ENCODE measurements at places on chromosomes 12 and 14.

DNA sequence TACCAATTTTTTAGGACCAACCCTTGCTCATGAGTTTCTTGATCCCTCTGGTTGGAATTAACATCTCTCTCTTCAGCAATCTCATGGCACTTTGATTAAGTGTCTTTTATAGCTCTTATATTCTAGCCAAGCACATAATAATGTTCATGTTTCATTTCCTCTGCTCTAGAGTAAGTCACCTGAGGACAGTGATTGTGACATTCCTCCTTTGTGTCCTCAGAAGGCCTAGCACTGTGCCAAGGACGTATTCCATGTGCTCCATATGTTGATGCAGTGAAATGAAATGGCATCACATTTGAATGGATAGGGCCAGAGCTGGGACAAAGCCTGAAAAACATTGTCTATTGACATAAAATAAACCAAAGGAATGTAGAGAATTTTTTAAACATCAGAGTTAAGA, 322.8 kb upstream of the PRICKLE1 start:
- DNase-seq = no peak

- no peak for DNase-seq
Measured at GRCh38 chr12:52256584-52256935, 17.9 kb upstream of the KRT86 start.

DNA sequence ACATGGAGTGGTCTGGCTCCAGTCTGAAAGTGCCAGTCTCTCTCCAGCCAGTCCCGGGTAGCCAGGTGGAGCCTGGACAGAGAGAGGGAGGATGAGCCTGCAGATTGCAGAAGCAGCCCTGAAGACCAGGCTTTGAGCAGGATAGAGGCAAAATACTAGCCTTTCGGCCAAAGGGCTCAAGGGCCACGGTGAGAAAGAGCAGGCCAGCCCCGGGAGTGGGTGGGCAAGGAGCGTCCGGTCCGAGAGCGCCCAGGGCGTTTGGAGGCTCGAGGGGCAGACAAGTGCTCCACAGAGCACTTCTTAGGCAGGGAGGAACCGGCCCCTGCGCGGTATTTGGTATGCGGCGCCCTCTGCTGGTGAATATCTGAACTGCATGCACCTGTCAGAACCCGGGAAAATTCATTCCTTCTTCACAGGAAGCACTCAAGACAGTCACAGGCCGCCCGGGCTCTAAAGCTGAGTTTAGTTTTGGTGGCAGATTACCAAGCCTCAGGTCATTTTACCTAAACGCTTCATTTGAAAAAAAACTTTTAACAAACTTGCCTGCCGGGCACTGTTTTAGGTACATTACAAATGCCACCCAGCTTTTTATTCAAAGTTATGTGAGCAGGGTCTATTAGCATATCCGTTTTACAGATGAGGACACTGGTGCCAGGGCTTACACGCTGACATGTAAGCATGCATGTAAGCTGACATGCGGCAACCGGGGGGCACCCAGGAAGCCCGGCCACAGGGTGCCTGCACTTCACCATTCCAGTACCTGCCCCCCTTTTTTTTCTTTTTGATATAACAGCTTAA, 21.0 kb upstream of the PSMC1 start:
- DNase-seq = peak; percentile 34

DNA sequence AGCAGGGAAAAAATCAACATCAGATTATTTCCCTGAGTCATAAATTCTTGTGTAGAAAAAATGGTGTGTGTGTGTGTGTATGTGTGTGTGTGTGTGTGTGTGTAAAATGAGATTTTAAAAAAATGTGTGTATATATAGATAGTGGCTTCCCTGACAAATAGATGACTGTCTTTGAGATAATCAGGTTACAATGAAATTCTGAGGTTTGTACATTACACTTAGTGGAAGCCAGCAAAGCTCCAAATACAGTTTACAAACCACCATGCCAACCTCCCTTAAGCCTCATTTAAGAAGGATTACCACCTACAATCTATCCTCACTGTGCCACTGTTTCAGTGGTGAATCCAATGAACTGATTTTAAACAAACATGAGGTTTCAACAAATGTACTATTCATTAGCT, 93.8 kb downstream of the MED13L start:
- no peak for DNase-seq

GRCh38 chr14:100375266-100375962, 52.3 kb downstream of the SLC25A47 start:
- DNase-seq = peak; percentile 13

DNA sequence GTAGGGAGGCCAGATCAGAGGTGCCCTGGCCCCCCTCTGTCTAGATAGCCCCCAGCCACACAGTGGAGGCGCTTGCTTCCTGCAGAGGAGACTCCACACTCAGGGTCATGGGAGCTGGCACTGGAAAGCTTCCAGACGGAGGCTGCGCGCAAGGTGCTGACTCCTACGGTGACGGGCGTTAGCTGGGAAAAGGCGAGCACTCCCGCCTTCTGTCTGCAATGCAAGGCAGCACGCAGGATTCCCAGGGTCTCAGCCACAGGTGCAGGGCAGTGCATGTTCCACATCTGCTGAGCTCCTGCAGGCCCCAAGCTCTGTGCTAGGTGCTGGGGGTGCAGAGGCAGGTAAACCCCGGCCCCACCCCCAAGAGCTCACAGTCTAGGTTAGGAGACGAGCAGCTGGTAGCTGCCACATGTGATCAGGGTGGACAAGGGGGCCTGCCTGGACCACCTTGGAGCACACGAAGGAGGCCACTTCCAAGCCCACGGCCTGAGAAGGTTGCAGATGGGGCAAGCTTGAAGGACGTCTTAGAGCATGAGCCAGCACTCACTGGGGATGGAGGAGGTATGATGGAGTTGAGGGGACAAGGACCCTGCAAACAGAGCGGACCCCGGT, 310.9 kb upstream of the DIO3 start:
- no peak for DNase-seq

DNA sequence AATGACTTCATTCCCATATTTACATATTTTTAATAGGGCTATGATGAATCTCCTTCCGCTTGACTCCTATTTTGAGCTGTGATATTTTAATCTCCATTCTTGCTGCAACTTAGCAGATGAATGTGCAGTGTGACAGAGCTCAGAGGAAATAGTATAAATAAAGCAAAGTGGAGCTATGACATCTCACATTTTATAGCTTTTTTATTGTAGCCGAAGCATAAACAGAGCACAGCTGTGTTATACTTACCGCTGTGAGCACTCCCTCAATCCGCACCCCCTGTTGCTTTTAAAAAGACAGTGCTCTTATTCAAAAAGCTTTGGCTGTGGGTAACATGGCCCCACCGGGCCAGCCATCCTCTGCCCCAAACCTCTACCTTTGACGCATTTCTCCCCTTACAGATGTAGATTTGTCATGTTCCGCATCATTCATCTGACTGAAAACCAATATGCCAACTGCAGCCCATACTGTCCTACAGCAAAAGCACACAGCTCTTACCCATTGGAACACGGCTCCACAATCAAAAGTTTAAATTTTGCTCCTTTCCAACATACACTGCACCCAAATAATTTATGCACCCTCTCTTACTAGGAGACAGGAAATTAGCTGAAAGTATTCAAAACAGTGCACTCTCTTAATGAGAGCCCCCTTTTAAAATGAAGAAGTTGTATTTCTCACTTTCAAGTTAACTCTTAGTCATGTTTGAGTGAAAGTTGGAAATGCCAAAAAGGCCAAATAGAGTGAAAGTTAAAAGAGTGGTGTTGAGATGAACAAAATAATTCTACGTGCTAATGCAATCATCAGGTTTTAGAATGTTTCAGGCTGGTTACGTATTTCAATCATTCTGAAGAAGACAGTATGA, 429.3 kb upstream of the SOX5 start:
- DNase-seq = no peak

- DNase-seq = peak; percentile 24
Measured at GRCh38 chr12:117836999-117837736, 131.6 kb downstream of the KSR2 start.

- no peak for DNase-seq
Measured at GRCh38 chr12:118052324-118053070, 8.5 kb downstream of the WSB2 start.

Data from bone marrow (tissue), 2 donors.